ENCODE measurements at places on chromosomes 6 and 20.

GRCh38 chr6:39452306-39453145 lies 130.0 kb upstream of the KCNK16 start:
- DNase-seq: no peak

GRCh38 chr6:165844801-165845364 lies 181.8 kb upstream of the PDE10A start:
- DNase-seq: no peak

DNA sequence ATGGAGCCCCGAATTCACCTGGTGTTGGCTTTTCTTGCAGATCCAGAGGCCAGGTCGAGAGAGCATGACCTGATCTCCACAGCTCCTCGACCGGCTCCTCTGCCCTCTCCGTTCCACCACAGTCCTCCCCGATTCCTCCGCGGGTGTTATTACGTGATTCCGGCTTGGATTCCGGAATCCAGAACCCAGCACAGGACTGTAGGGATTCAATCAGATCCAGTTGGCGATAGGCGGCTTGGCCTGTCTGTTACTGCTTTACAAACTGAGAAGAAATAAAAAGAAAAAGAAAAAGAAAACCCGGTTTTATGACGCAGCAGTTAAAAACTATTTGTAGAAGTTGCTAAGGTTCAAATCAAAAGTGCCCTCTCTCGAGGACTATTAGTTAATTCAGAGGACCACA lies 222.7 kb downstream of the EYA2 start:
- DNase-seq: no peak

GRCh38 chr6:136696238-136696637 lies 96.0 kb downstream of the MAP3K5 start:
- DNase-seq: no peak

DNA sequence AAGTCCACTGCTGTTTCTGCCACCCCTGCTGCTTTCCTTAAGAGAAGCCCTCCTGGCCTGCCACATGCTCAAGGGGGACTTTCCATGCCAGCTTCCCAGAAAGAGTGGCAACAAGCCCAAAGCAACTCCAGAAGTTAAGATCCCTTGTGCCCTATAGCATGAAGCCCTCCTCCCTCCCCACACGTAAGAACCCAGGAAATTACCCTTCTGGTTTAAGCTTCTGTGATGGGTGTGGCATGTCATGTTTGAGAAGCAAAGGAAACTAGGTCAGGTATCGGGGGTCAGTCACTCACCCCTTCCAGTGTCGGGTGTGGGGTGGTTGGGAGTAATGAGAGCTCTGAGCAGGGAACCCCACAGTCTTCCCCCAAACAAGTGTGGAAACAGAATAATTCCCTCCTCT lies 196.1 kb downstream of the LRFN2 start:
- no peak for DNase-seq

- no peak for DNase-seq
Observed at GRCh38 chr6:124792386-124792785, 169.9 kb upstream of the RNF217 start.

DNA sequence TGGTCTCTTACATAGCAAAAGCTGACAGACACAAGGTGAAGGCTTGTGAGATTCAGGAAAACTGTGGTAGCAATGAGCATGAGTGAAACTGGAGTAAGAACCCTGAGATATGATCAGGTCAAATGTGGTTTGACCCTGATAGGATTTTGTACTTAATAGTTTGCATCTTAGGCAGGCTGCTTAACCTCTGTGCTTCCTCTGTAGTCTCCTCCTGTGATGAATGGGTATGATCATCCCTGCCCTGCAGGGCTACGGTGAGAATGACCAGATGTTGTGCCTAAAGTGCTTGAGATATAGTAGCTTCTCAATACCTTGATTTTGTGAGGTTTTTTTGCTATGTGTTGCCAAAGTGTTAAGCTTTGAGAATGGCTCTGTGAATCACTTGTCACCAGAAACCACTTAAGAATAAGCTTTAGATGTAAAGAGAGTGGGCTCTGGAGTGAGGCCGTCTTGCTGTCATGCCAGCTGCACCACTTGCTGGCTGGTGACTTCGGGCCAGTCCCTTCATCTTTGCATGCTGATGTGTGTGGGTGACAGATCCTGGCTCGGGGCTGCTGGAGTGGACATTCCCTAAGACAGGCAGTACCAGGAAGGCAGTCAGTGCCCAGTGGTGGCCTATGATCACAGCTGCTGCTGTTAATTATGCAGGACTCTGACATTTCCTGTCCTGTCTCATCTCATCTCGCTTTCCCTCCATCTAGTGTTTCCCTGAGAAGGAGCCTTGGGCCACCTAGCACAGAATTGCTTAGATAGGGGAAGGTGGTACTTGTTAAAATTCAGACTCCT lies 254.7 kb downstream of the NFATC2 start:
- DNase-seq: no peak

DNA sequence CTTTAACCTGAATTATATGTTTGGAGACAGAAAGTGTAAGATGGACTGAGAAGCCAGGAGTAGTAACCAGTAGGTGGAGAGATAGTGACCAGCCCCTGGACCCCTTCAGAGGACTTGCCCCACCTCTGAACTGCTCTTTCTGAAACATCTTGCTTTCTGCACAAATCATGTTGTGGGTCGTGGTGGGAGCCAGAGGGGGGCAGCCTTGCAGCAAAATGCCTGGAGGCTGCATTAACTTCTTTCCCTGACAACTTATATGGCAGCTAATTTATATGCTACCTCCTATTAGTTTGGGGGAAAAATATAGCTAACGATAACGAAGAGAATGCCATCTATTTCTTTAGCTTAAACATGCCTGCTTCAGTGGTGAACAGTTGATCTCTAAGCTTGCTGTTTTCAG lies 859.8 kb downstream of the MAFB start:
- no peak for DNase-seq

- DNase-seq: no peak
Observed at GRCh38 chr6:77482981-77483380, 19.7 kb upstream of the HTR1B start.

- no peak for DNase-seq
Observed at GRCh38 chr6:110307368-110307767, 50.8 kb downstream of the METTL24 start.

DNA sequence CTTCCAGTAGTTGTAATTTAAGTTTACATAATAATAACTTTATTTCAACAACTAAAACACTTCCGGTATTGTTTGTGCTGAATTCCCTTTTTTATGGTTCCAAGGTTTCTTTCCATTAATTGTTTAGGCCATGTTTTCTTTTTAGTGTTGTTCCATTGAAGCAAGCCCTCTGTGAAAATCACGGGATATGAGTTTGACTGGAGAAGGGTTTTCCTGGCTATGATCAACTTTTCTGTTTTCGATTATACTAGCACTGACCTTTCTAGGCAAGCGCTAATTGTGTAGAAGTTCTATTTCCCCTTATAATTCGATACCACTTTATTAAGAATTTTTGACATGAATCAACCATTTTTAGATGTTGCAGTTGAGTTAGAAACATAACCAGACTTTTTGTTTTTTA lies 2.4 kb downstream of the LAMA2 start:
- DNase-seq: no peak

DNA sequence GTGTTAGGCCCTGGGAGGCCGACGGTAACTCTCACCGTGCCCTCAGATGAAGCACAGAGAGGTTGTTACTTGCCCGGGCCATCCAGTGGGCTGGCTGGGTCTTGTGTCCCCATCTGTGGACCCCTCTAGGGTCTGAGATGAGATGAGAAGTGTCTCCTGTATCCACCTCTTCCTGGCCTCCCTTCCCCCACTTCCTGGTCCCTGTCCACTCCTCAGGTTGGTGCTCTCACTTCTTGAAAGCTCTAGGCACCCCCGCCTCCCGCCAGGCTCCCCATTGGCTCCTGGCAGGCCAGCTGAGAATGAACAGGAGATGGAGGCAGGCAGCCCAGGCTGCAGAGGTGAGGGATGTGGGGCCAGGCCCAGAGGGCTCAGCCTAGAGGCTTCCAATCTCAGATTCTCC lies 1.5 kb downstream of the MMP24OS start:
- no peak for DNase-seq
